NCI-H2081 treated with DMSO at 0.1 percent for 48 hours (cell line): ENCODE measurements at places on chromosomes 4 and X.
A peak's percentile ranks its signal among the peaks of the same experiment; 100 is the strongest.

DNA sequence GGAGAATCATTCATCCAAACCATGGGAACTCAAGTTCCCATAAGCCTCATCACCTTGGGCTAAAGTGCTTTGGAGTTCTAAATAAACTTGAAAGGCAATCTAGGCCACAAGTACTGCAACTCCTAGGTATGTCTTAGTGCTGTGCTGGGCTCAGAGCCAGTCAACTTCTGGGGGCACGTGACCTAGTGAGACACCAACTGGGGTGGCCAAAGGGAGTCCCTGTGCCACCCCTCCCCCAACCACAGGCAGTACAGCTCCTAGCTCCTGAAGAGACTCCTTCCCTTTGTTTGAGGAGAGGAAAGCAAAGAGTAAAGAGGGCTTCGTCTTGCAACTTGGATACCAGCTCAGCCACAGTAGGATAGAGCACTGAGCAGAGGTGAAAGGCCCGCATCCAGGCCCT, 154.2 kb upstream of the IL1RAPL2 start:
- DNase-seq, result no peak

DNA sequence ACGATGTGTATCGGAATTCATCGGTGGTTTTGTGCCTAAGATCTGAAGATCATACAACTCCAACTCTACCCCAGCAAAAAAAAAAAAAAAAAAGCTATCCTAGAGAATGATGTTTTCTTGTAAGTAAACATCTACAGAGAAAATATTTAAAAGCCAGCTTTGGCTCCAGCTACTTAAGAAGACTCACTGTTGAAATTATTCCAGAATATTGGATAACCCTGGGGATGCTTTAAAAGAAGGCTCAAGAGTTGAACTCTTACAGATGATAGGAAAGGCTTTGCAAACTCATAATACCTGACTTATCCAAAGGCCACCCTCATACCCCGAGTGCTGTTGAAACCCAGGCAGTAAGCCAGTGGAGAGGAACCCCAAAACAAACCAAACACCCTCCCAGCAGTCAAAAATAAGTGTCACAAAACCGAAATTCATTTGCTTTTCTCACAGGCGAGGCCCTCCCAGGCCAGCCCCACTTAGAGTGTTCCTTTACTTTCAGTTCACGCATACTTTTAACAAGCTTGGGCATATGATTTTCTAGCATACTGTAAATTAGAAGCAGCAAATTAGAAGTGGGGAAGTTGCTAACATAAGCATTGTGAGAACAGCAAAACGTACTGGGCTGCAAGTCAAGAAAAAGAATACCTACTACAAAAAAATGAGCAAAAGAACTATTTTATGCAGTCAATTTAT, 2.7 kb upstream of the AMELX start:
- no peak for DNase-seq

DNA sequence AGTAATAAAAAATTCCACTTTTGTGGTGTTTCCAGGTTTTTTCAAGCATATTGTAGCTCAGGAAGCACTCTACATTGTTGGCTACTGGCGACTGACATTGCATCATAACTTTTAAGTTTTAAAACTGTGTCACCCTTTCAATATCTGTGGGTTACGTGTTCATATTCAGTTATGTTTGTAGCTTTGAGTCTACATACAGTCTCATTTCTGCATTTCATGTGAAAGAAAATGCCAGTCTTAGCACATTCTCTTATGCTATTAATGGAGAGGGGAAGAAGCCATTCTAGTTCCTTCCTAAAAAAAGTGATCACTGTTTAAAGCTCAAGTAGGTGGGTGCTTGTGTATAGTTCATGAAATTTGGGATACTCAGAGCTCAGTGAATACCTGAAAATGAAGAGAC, 38.1 kb downstream of the DIAPH2 start:
- no peak for DNase-seq

DNA sequence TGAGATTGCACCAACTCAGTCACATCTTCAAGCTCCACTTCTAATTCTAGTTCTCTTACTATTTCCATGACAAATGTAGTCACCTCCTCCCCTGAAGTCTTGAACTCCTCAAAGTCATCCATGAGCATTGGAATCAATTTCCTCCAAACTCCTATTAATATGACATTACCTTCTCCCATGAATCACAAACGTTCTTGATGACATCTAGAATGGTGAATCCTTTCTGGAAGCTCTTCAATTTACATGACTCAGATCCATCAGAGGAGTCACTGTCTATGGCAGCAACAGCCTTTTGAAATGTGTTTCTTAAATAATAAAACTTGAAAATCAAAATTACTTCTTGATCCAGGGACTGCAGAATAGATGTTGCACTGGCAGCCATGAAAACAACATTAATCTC, 34.5 kb downstream of the GALNTL6 start:
- DNase-seq, result no peak

- DNase-seq, result no peak
These were observed 1826.6 kb upstream of the AGA start for GRCh38 chr4:179268791-179269190.

GRCh38 chr4:41135801-41136200, 78.5 kb downstream of the APBB2 start:
- DNase-seq, result no peak

GRCh38 chr4:183286590-183287308, 33.3 kb downstream of the CLDN22 start:
- DNase-seq, result no peak

DNA sequence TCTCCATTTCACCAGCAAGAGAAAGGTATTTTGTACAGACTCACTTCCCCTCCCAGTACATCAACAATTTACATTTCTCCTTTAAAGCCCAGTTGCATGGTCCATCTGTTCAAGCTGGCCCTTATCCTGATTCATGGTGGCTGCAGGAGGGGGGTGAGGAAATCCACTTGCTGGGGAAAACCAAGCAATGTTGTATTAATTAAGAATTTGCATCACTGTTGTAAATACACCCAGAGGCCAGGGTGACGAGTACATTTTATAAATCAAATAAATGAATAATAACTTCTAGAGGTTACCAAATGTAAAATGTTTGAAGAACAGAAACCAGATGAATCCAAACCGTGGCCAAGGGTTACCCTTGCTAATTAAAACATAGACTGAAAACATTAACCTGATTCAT, 395.9 kb upstream of the INTU start:
- no peak for DNase-seq

DNA sequence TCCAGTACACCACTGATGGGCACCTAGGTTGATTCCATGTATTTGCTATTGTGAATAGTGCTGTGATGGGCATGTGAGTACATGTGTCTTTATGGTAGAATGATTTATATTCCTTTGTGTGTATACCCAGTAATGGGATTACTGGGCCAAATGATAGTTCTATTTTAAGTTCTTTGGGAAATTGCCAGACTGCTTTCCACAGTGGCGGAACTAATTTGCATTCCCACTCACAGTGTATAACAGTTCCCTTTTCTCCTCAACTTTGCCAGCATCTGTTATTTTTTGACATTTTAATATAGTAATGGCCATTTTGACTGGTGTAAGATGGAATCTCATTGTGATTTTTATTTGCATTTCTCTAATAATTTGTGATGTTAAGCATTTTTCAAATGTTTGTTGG, 25.9 kb downstream of the CC2D2A start:
- no peak for DNase-seq

- DNase-seq, result no peak
These were observed 350.2 kb upstream of the BOD1L1 start for GRCh38 chr4:13977746-13978145.

DNA sequence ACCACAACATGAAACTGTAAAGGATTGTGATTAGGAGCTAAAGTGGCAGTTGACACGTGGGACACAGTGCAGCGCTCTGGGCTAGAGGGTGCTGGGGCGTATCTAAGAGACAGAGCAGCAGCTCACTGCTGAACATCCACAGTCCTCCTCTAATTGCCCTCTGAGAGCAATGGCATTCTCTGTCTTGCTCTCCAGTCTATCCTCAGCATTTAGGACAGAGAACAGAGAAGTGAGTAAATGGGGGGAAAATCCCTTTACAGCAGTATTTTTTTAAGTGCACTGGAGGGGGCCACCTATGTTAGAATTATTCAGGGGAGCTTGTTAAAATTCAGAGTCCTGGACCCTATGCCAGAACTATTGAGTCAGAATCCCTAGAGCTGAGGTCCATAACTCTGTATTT, 4.2 kb upstream of the TMEM154 start:
- no peak for DNase-seq

GRCh38 chr4:75769036-75769435, 44.7 kb downstream of the USO1 start:
- no peak for DNase-seq

GRCh38 chrX:154372612-154373022, 1.8 kb downstream of the FLNA start:
- DNase-seq, result no peak

GRCh38 chr4:101014417-101014816, 332.9 kb downstream of the PPP3CA start:
- no peak for DNase-seq

DNA sequence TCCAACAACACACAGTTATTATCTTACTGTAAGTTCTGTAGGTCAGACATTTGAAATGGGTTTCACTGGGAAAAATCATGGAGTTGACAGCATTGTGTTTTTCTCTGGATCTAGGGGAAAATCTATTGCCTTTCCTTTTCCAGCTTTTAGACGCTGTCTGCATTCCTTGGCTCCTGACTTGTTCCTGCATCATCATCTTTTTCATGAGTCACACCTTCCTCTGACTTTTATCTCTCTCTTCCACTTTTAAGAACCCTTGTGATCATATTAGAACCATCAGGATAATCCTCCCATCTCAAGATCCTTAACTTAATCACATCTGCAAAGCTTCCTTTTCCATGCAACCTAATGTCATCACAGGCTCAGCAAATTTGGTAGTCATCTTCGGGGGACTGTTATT, 1454.8 kb downstream of the RPA4 start:
- no peak for DNase-seq

GRCh38 chrX:150990910-150991309, 7.8 kb downstream of the HMGB3 start:
- no peak for DNase-seq

DNA sequence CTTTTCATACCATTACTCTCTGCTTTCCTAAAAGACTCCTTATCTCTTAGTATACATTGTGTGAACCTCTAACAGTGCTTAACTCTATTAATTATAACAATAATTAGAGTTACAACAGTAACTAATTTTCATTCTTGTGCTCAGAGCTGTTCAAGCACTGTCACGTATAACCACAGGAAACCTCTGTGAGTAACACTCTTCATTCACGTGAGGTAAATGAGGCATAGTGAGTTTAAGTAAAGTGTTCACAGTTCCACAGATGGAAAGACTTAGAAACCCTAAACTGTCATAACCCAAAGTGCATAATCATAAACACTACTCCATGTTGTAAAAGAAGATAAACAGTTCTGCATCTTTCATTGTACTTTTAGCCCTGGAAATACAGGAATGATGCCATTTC, 222.4 kb downstream of the CCSER1 start:
- DNase-seq, result no peak

DNA sequence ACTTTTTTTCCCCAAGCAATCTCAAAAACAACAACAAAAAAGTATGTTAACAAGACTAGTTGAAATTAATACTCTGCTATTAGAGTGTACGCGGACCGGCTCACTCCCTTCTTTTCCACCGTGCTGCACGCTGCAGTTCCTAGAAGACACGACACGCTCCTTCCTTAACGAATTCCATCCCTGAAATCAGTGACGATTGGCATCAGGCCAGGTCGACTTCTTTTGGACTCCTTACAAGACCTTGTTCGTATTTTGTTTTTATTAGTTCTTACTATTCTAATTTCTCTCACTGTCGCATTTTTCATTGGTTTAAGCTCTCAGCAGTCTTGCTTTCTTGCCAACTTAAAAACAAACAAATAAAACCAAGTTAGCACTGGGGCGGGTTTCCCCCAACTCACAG, 175.8 kb upstream of the PITX2 start:
- no peak for DNase-seq

- no peak for DNase-seq
These were observed 75.4 kb downstream of the LIMCH1 start for GRCh38 chr4:41613386-41613785.

- DNase-seq, result no peak
These were observed 45.8 kb downstream of the OSTC start for GRCh38 chr4:108696160-108696559.

GRCh38 chr4:168610911-168611530, 114.2 kb downstream of the PALLD start:
- DNase-seq, result no peak

DNA sequence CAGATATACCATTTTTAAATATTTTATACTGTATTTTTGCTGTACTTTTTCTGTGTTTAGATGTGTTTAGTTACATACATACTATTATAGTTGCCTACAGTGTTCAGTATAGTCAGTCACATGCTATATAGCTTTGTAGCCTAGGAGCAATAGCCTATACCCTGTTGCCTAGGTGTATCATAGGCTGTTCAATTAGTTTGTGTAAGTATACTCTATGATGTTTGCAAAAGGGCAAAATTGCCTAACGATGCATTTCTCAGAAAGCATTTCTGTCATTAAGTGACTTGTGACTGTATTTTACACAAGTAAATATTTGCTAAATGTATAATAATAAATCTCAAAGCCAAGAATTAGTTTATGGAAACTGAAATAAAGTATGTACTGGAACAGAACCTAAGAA, 9.5 kb downstream of the ETFDH start:
- peak; percentile 19 for DNase-seq

DNA sequence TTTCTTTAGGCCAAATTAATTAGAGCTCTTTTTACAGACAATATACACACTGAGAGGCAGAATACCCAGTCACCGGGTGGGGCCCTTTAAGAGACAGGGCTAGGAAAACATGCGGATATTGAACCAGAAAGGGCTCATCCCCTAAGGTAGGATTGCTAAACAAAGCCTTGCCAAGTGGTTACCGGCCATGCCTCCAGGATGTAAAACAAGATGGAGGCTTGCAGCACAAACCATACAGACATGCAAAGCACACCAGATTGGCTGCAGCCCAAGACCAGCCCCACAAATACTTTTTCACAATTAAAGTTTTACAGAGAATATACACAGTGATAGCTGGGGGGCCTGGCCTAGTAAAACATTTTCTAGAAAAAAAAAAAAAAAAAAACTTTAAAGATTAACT, 210.0 kb downstream of the KLHL4 start:
- peak; percentile 17 for DNase-seq

- no peak for DNase-seq
These were observed 110.2 kb upstream of the MYOZ2 start for GRCh38 chr4:119025420-119025819.

- DNase-seq, result no peak
These were observed 23.7 kb upstream of the UNC5C start for GRCh38 chr4:95572304-95572991.

DNA sequence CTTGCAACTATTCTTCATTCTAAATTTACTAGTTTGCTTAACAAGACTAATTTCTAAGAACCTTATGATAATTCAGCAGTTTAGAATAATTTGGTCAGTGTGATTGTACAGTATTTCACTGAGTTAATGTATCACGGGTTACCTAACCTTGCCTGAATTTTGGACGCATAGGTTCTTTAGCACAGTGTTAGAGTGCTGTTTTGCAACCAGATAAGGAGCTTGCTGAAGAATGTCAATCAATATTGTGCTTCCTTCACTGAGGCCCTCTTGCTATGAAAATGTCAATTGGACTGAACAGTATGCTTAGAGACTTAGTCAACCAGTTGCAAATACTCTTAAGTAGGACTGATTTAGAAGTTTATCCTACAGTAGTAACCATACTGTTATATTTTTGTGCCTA, 19.6 kb downstream of the VAMP7 start:
- no peak for DNase-seq

- DNase-seq, result no peak
These were observed 166.3 kb downstream of the FNIP2 start for GRCh38 chr4:158934996-158935669.
